ENCODE measurements at places on chromosomes 12 and 14. TPM values are rescaled to one million over a fixed set of nuclear protein-coding genes. Genes with fewer than 3 reads are reported as not detected.

CFAP54 gene
- 0.06 TPM for polyA plus RNA-seq

HOXC11 gene
- polyA plus RNA-seq: not detected

LRTM2 gene
- not detected for polyA plus RNA-seq

PRKD1 gene
- polyA plus RNA-seq: 1.4 TPM

SYNDIG1L gene
- polyA plus RNA-seq: 0.02 TPM

ANKRD33 gene
- polyA plus RNA-seq: not detected

TAMALIN gene
- polyA plus RNA-seq: 7.4 TPM

ZC3H14 gene
- polyA plus RNA-seq: 17.5 TPM

INHBE gene
- not detected for polyA plus RNA-seq

AGAP2 gene
- 0.61 TPM for polyA plus RNA-seq

KRT3 gene
- 1.9 TPM for polyA plus RNA-seq

CCDC85C gene
- polyA plus RNA-seq: 30.1 TPM

AVPR1A gene
- 0.10 TPM for polyA plus RNA-seq

ITGA7 gene
- 24.6 TPM for polyA plus RNA-seq

Measured in esophagus (tissue), 2 donors.